Right forelimb (tissue), 1 donor: ENCODE measurements at places on chromosomes 12 and 14.

DNA sequence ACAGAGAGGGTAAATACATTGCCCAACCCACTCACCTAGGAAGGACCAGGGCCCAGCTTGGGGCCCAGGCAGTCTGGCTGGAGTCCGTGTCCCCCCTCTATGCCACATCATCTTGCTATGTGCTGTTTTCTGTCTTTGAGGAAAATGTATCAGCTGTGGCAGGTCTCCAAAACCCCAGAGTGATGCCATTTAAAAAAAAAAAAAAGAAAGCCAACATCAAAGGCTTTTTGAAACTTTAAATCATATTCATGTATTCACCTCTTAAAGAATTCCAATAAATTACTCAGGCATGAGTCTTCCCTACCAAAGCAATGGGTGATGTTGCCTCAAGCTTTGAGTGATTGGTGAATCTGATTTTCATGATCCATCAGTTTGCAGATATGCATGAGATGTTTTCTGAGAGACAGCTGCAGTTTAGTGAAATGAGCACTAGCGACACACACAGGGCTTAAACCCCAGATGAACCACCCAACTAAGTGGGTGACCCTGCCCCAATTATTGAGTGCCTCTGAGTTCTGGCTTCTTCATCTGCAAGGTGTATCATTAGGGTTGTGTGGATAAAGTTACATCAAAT, 6.1 kb downstream of the KRT81 start:
- no peak for DNase-seq

DNA sequence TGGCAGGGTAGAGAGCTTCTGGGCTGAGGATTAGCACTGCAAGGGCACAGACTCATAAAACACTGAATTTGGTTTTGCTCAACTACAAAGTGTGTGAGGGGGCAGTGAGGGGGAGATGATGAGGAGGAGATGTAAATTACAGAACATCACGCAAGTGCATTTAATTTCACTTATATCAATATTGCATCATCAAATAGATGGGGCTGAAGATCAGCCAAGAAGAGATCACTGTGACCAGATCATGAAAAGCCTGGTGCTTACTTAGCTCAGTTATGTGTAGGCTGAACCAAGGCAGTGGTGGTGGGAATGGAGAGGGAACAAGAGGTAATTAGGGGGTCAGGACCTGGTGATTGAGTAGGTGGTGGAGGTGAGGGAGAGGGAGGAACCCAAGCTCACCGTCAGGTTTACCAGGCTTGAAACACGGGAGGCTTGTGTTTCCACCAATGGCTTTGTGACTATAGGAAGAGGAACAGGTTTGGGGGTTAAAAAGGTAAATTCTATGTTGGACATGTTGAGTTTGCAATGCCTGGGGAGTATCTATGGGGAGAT, 11.3 kb downstream of the FOS start:
- no peak for DNase-seq

- no peak for DNase-seq
Measured at GRCh38 chr12:113104953-113105510, 30.5 kb downstream of the RASAL1 start.

- DNase-seq: no peak
Measured at GRCh38 chr14:90280096-90280495, 23.7 kb downstream of the PSMC1 start.

DNA sequence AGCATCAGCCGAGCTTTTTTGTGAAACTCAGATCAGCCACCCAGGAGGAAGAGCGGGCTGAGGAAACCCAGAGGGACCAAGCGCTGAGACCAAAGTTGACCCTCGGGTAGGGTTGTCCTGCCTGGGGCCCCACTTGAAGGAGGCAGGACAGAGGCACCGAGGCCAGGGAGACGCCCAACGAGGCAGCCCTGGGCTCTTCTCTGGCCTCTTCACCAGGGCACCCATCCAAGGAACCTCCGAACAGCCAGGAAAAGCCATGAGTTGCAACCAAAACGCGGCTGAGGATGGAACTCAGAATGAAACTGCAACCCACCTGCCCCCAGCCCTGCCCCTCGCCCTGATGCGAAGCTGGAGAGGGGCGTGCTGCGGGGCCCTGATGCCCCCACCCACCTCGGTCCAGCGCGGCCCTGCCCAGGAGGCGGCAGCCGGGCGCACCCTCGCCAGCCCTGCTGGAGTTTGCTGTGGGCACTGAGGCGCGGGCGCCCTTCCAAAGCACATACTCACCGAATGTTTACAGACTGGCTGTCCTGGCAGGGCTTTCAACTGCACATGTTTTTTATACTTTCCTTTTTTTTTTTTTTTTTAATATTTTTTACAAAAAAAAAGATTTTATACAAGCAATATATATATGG, 41.9 kb downstream of the JDP2 start:
- no peak for DNase-seq

DNA sequence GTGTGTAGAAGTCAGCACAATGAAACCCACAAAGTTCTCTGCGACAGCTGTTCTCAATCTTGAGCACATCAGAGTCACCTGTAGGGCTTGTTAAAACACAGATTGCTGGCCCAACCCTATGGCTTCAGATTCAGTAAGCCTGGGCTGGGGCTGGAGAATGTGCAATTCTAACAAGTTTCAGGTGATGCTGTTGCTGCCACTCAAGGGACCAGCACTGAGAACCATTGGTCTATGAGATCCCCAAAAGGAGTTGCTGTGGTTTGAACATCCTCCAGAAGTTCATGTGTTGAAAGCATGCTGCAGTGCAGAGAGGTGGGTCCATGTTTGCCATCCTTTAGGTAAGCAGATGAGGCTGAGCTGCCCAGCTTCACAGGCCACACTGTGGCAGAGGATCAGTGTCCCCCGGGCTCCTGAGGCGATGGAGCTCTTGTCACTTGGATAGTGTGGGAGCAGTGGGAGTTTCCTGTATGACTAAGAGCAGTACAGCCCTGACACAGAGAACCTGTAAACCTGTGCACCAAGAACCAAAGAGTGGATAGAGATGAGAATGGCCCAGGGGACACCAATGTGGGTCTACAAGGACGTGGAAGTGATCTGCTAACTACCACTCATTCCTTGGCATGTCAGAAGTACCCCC, 8.0 kb upstream of the RTRAF start:
- no peak for DNase-seq

DNA sequence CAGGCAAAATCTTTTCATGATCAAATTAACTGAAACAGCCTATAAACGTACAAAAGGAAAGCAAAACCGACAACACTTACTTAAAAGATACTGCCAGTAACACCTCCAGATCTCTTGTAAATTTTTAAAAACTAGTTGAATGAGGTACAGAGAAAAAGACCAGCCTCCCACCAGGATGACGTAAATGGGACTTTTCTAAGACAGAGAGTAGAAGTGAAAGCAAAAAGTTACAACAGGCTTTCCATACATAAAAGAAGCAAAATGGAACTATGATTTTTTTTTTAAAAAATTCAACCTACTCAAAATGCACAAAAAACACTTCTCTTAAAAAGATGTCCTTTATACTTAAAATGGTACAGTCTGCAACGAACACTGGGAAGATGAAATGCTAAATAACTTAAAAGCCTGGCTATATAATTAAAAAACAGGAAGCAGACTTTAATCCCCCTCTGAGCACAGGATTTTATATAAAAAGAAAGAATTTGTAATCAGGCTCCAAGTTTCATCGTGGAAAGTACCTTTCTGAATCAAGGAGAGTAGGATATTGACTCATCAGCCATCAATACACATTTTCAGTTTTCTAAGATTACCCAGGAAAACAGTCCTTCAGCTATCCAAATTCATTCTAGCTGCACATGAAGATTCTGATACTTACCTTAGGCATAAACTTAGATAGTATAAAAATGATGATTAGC, 14.2 kb upstream of the MYO1A start:
- DNase-seq: no peak

GRCh38 chr14:94623856-94624499, 11.8 kb downstream of the SERPINA3 start:
- DNase-seq: no peak

GRCh38 chr14:77985211-77985615, 185.0 kb upstream of the NRXN3 start:
- peak; percentile 46 for DNase-seq

GRCh38 chr12:20144341-20144740, 224.0 kb upstream of the PDE3A start:
- DNase-seq: no peak

DNA sequence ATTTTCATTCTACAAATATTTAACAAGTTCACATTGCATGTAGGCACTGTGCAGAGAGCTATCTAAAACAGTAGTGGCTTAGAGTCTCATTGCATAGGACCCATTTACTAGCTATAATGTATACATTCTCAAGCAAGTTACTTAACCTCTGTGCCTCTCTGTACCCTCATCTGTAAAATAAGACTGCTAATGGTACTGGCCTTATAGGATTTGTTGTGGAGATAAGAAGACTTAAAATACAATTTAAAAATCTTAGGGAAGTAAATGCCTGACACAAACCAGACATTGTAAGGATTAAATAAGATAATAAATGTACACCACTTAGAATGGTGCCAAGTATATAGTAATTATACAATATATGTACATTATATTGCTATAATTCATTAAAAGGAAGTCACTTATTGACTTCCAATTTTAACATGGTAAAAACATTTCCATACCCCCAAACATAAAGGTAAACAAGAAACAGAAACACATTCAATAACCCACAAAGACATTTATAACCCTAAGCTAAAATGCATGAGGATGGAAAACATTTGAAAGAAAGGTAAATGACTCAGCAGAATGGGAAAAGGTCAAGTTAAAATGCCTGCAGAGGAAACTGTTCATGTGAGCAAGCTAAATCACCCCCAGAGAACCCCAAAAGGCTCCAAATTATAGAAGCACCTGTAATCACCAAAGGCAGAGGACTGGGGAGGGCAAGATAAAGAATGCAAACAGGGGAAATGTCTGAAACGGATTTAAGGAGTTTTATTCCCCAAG, 30.8 kb downstream of the RPS6KA5 start:
- DNase-seq: no peak

DNA sequence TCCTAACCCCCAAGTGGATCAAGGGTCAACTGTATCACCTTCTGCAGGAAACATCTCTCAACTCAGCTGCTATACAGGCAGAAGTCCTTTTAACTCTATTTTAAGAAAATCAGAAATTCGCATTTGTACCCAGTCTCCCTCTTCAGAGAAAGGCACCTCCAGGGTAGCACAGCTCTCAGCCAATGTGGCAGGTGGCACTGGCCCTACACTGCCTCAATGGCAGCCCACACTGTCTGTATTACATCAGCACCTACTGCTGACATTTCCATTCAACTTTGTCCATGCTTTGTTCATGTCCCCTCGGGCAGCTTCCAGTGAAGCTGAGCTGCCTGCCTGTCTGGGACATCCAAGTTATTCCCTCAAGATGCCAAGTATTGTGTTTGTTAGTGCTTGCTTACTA, 8.8 kb downstream of the SPTSSA start:
- DNase-seq: no peak

- DNase-seq: no peak
Measured at GRCh38 chr12:21659383-21659782, 1.7 kb upstream of the LDHB start.

- no peak for DNase-seq
Measured at GRCh38 chr14:90042496-90043252, 19.1 kb upstream of the KCNK13 start.

DNA sequence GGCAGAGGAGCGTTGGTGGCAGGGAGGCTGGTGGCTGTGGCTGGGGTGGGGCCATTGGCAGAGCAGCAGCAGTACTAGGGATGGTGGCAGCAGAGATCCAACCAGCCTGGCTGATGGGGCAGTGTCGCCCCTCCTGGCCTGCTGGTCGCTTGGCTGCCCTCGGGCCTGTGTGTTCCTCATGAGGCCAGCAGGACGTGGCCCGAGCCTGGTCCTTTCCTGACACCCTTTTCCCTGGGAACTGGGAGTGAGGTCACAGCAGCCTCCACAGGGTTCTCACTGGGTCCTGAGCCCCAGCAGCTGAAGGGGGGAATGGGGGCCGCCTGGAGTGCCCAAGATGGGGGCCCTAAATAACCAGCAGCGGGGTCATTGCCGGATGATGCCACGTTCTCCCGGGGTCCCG, 46.1 kb downstream of the KIF26A start:
- no peak for DNase-seq

- DNase-seq: no peak
Measured at GRCh38 chr12:5348491-5348890, 83.4 kb upstream of the NTF3 start.

DNA sequence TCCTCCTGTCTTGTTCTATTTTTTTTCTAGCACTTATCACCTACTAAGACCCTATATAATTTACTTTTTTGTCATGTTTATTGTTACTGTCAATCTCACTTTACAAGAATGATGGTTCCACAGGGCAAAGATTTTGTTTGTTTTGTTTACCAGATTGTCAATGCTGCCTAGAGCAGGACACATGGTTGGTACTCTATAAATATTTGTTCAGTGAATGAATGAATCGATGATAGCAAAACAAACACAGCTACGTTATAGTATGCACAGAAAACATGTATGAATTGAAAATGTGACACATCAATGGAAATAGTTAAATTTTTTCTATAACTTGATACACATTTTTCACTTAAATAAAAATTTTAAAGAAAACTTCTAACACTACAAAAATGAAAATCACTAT, 67.1 kb upstream of the KRR1 start:
- DNase-seq: no peak

DNA sequence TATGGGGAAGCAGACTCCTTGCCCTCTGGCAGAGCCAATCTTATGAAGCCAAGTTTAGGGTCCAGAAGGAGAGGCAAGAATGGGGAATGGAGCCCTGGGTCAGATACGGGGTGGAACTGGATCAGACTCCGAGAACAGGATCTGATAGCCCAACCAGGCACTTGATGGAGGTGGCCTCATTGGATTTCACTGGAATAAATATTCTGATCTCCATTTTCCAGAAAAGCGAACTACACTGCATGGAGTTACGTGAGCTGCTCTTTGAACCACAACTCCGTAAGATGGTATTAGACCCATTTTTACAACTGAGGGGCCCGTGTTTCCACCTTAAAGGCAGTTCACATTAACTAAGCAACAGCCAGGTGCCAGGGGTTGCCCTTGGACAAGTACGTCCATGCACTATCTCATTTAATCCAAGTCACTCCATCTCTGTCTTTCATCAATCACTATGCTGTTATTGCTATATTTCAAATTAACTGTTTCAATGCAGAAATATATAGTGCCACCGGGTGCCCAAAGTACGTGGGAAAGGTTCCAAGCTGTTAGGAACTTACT, 155.2 kb downstream of the BCL11B start:
- no peak for DNase-seq

- DNase-seq: no peak
Measured at GRCh38 chr12:108800591-108800990, 56.8 kb downstream of the SSH1 start.

DNA sequence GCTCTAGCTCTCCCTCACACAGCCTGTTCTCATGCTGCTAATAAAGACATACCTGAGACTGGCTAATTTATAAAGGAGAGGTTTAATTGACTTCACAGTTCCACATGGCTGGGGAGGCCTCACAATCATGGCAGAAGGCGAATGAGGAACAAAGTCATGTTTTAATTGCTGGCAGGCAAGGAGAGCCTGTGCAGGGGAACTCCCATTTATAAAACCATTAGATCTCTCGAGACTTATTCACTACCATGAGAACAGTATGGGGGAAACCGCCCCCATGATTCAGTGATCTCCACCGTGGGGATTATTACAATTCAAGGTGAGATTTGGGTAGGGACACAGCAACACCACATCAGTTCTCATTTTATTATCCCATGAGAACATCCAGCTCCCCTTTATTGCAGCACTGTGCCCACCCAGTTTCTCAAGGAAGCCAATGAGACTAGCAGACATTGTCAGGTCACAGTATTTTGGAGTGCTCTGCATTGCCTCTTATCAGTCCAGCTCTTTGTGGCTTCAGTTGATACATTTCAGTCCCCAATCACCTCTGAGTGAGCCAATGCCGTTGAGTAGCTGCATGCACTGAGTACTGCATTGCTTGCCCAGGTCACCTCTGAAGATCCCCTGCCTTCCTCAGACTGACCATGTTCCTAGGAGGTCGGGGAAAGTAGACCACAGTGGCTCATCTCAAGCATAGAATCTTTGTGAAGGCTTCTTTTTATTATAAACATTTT, 131.2 kb downstream of the CRADD start:
- DNase-seq: no peak
